Esophagus squamous epithelium (tissue), 5 donors: ENCODE measurements at places on chromosomes 4 and X.

GRCh38 chr4:123444290-123444731 lies 47.7 kb downstream of the SPRY1 start:
- no peak for DNase-seq

- no peak for DNase-seq
These were observed 43.3 kb upstream of the TEX13A start for GRCh38 chrX:105263801-105264200.

DNA sequence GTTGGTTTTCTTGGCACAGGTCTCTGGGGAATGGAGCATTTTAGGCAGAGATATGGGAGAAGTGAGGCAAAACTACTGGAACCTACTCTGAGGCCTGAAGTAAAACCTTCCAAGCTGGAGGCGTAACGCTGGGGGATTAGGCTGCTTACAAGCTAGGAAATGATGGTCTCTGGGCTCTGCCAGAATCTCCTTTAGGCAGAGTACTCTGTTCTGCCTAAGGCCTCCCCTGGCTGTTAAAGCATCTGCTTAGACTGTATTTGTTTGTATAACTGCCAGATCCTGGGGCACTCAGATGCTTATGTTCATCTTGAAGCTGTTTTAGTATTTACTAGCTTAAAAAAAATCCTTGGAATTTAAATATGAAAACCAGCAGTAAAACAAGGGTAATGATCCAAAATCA lies 822.2 kb downstream of the RPA4 start:
- DNase-seq: no peak

DNA sequence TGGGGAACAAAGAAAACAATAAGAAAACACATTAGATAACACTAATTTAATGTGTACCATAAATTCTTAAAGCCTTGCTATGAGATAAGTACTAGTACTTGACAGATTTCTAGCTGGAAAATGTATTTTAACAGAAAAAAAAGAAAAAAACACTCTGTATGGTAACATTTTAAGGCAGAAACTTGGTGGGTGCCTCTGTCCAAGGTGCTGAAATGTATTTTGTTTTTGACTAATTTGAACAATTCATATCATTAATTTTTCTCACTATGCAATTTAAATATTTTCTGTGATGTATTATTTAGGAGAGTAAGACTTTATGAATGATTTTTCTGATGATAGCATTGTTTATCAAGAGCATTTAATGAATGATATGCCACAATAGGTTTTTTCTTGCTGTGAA lies 107.5 kb downstream of the GABRG1 start:
- no peak for DNase-seq

- no peak for DNase-seq
These were observed 259.6 kb downstream of the C4orf33 start for GRCh38 chr4:129355516-129355915.

DNA sequence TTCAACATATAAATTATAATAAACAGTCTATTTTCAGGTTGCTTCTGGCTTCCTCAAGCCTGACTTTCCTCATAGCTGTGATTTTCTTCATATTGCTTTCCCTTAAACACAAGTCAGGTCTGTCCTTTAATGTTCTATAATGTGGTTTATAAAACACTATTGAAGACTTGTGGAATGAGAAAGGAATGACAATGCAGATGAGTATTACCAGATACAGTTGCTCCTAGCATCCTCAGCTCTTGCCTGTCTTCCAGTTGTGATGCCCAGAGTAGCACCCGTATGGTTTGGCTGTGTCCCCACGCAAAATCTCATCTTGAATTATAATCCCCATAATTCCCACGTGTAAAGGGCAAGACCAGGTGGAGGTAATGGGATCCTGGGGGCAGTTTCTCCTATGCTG lies 265.7 kb upstream of the BOD1L1 start:
- DNase-seq: no peak

DNA sequence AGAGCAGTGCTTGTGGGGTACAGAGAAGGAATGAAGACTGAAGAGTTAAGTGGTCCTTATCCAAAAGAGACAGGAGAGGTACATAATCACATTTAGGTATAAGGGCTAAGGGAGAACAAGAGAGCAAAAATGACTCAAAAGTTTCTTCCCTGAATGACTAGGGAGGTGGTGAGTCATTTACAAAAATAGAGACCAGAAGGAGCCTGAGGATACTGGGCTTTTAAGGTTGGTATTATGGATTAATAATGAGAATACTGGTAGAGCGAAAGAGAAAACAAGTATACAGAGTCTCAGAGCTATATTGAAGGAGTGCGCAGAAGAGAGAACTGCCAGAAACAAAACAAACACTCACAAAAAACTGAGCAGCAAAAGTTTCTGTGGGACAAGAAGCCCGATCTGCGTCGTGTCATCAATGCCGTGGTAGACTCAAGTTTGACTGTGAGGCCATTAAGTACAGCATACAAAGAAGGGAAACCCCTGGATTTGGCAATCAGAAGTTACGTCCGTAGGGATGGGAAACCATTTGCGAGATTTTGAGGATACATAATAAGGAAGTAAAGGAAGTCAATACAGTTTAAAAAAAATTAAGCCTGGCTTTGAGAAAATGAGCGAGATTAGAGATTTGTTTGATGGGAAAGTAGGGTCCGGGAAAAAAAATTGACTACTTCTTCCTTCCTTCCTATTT lies 129.1 kb upstream of the STIM2 start:
- no peak for DNase-seq

DNA sequence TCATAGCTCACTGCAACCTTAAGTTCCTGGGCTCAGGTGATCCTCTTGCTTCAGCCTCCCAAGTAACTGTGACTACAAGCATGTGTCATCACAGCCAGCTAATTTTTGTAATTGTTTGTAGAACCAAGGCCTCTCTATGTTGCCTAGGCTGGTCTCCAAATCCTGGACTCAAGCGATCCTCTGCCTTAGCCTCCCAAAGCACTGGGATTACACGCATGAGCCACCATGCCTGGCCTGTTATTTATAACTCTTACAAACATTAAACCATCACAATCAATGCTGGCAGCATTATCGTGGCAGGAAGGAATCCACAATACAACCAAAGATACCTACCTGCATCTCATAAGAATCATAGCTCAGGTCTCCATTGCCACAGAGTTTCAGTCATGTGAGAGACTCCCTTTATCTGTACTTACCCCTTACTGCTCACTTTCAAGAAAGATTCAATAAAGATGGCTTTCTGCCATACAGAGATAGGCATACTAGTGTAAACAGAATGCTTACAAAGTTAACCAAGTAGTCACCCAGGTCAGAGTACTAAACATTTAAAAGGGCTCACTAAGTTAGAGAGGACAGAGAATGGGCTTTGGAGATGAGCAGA lies 48.5 kb downstream of the SMIM31 start:
- no peak for DNase-seq

- no peak for DNase-seq
These were observed 209.5 kb upstream of the CPEB2 start for GRCh38 chr4:14792702-14793227.

DNA sequence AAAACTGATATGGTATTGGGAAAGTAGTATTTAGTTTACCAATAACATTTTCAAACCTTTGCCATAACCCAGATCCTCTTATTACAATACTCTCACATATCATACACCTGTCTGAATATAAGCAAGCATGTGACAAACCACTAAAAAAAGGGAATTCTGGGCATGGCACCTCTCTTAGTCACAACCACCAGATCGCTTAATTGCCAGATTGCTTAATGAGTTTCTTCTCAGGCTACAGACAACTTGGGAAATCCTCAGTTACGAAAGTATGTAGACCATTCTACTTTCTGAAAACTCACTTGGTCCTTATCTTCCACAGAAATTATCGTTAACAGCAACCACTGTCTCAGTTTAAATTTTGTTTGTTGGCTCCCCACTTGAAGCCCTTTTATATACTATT lies 2.1 kb downstream of the NAF1 start:
- no peak for DNase-seq

DNA sequence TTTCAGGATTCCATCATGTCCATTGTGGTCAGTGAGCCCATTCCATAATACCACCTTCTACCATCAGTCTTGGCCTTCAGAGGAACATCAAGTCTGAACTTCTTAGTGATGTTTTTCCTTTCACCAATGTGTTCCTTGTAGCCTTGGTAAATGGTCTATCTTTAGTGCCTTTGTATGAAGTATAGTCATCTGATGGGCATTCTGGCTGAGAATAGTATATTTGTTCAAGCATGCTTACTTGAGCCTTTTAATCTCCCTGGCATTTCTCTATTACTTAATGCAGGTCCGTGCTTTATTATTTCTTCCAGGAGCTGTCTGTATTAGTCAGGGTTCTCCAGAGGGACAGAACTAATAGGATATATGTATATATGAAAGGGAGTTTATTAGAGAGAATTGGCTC lies 99.7 kb downstream of the TLL1 start:
- no peak for DNase-seq

- DNase-seq: no peak
These were observed 134.3 kb downstream of the AMELX start for GRCh38 chrX:11427453-11428071.

DNA sequence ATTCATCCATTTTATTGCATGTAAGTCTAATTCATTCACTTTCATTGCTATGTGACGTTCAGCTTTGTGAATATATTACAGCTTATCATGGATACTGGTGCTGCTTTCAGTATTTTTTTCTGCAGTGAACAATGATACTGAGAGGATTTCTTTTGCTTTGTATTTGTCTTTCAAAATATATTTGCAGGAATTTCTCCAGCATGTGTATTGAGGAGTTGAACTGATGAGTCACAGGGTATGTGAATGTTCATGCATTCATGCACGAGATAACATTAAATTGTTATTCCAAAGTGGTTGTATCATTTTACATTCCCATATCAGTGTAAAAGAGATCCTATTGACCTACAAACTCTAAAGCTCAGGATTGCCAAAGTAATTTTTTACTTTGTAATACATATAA lies 283.8 kb upstream of the ARSJ start:
- no peak for DNase-seq

DNA sequence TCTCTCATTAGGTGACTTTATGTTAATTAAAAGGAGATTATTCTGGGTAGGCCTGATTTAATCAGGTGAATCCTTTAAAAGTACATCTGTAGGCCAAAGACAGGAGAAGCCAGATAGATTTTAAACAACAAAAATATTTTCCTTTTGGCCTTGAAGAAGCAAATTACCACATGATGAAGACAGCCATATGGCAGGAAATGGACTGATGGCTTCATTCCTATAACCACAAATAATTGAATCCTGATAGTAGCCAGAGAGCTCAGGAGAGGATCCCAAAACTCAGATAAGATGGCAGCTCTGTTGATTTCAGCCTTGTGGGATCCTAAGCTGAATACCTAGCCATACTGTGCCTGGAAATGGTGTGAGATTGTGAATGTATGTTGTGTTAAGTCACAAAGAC lies 66.1 kb upstream of the PRKX start:
- DNase-seq: no peak

GRCh38 chrX:137748827-137749226 lies 182.9 kb downstream of the ZIC3 start:
- DNase-seq: no peak

GRCh38 chr4:146507632-146508031 lies 14.1 kb downstream of the SLC10A7 start:
- no peak for DNase-seq
